ENCODE measurements at places on chromosomes 1 and 21.

GRCh38 chr1:206035027-206035426 is 11.3 kb upstream of the CTSE start:
- peak; percentile 49 for DNase-seq

DNA sequence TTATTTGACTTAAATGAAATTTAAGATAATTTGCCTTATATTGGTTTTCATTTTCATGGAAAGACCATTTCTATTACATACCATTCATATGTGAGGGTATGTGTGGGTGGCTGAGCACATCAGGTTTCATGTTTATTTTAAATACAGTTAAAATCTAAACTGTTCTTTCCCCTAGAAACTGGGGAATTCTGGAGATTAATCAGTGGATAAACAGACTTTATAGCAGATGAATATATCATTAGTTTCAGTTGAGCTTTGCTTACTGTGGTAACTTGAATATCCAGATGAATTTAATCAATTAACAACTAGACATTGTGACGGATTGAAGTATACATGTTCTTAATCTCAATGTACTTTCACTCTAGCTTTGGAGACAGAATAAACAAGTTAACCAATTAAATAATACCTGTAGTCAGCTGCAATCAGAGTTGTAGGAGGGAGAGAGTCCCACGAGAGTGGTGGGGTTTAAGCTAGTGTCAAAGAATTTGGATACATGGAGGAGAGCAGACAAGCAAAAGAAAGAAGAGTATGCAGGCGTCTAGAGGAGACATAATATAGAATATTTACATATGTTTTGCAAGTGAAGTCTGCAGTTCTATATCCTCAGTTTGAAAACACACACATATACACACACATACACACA is 97.6 kb downstream of the PDE4B start:
- no peak for DNase-seq

GRCh38 chr1:30085811-30086770 is 637.3 kb downstream of the MATN1 start:
- DNase-seq: peak; percentile 55

DNA sequence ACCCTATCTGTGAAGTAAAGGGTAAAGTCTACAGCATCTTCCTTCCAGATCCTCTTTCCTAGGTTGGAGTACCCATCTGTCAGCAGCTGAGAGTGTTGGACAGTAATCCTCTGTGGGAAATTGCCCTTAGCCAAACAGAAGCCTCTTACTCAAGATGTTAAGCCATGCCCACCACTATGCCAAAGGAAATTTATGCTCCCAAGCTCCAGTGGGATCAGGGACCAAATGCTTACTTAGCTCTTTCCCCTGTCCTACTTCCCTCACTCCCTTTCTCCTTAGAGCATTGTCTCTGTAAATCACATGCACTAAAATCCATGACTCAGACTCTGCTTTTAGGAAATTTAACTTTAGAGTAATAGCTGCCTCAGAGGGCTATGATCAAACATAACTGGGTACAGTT is 254.0 kb downstream of the BRINP2 start:
- no peak for DNase-seq

DNA sequence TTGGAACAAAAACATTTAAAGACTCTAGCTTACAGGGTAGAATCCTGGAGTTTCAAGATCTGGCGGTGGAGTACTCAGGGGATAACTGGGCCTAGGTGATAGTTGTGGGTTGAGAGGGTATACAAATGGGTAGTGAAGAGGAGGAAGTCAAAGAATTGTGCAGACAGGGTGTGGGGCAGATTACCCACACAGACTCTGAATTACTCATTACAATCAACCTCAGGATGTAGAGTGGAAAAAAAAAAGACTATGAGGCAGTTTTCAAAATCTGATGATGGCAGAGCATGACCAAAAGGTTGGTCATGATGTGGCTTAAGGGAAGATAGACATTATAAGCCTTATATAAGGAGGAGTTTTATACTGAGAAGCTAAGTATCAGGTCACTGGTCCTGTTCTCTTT is 44.1 kb upstream of the GLIS1 start:
- no peak for DNase-seq

DNA sequence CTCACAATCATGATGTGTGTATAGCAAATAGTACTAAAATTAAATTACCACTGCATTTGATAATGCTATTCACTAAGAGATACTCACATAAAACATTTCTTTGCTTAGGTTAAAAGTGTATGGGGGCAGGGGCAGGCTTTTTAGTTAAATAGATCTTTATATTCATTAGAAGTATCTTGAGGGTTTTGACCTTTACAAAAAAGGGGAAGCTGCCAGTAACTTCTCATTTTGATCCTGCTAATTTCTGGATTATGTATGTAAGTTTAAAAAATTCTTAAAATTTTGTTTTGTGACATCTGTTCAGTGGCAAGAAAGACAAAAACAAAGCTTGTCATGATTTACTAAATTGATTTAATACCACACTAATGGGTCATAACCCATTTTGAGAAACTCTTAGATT is 45.8 kb upstream of the S1PR1 start:
- no peak for DNase-seq

Data from left colon (tissue), 2 donors.